ENCODE measurements at places on chromosomes 7 and 10.

- no peak for DNase-seq
Measured at GRCh38 chr10:47079204-47079580, 168.0 kb downstream of the PTPN20 start.

DNA sequence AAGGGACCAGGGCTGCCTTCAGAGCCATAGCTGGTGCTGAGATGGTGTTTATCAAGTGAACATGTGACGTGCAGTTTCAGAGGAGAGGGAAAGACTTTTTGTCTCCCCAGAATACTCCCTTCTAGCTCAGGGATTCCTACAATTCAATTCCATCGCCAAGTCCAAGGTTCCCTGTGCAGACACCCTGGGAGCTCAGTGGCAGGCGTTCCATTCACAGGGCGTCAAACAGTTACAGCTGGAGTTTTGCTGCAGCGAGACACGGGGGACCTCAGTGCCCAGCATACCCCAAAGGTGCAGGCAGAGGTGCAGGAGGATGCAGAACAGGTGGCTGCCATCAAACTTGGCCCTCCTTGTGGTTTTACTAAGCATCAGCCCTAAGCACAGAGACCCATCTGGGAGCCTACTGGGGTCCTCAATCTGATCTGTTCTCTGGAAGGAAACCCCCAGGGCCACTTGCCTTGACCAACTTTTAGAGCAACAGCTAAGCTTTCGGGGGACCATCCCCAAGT is 846 bp upstream of the CALML5 start:
- no peak for DNase-seq

DNA sequence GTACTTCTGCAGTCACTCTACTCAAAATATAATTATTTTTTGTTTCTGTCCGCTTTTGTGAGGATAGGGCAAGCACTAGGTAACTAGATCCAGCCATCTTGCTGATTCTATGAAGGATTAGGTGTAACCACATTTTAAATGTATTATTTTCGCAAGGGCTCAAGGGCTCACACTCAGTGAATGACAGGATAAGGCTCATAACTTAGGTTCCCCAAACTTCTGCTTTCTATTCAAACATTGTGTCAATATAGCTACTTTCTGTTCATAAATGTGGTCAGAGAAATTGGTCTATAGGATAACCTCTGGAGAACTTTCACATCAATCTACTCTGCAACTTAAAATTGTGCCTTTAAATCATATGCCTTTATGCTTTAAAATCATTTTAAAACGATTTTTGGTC is 1141.2 kb downstream of the SORCS1 start:
- DNase-seq = no peak

GRCh38 chr10:106960812-106961211 is 203.7 kb downstream of the SORCS1 start:
- no peak for DNase-seq

GRCh38 chr7:128160296-128160695 is 80.8 kb upstream of the LEP start:
- no peak for DNase-seq

- peak; percentile 80 for DNase-seq
Measured at GRCh38 chr7:128387216-128388144, 22.3 kb downstream of the IMPDH1 start.

DNA sequence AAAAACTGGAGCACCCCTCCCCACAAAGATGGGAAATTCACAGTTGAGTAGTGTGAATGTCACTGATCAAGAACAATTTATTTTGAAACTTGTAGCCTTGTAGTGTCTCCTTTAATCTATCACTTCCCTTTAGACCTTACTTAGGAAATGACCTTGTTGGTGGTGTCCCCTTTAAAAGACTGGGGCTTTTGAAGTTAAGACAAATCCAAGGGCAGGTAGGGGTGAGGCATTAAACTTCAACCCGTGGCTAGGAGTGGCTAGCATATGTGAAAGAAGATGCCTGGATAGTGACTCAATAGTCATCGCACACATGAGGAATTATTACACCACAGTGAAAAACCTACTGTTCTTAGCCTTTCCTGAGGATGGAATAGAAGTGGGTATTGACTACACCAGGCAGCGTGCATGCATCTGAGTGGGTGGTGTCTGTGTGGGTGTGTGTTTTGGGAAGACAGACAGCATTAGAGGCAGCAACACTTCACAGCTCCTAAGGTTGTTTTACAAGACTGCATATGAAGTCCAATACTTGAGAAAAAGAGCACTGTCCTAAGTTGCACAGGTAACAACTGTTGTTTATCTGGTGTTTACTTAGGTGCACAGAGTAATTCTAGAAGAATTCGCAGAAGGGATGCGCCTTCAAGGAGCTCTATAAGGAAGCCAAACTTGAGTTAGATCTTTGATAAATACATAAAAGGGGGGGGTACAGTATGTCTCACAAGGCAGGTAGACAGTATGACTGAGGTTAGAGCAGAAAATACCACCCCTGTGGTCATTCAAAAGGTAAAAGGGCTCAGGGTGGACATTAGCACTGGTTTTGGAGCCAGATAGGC is 32.9 kb downstream of the ABLIM1 start:
- DNase-seq = no peak

GRCh38 chr7:66418537-66418936 is 210.1 kb upstream of the KCTD7 start:
- DNase-seq = no peak

DNA sequence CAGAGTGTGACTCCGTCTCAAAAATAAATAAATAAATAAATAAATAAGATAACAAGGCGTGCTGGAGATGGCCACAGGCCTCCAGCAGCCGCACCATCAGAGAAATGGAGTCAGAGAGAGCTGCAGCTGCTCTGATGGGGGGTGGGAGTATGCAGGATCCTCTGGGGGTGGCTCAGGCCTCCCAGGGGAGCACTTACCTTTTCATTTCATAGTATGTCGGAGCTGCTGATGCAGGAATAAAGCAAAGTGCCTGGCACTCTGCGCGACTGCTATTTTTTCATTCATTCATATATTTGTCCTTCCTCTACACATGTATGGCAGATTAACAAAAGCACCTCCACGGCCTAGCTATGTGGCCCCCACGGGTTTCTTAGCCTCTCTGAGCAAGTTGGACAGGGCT is 175.9 kb downstream of the CUX1 start:
- no peak for DNase-seq

DNA sequence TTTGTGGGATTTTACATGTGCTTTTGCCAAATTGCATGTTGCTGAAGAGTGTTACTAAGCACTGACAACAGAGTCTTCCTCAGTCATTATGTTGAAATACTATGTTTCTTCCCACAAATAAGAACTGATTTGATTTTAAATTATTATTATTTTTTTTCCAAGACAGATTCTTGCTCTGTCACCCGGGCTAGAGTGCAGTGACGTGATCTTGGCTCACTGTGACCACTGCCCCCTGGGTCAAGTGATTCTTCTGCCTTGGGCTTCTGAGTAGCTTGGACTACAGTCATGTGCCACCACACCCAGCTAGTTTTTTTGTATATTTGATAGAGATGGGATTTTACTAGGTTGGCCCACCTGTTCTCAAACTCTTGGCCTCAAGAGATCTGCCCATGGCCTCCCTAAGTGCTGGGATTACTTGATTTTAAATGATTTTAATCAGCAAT is 42.3 kb downstream of the MINPP1 start:
- DNase-seq = no peak

DNA sequence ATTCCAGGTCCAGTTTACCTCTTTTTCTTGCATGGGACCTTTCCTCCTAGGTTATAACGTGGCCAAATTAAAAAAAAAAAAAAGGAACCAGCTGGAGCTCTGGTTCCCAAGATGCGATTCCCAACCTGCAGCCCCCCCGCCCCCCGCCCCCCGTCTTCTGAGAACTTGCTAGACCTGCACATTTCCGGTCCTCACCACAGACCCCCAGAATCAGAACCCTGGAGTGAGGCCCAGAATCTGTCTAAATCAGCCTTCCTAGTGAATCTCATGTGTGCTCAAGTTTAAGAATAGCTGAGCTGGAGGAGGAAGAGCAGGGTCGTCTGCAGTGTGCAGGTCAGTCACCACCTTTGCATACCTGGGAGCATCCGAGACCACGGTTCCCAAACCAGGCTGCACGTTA is 144.2 kb downstream of the KLF6 start:
- DNase-seq = no peak

Data from activated naive CD4-positive, alpha-beta T cell treated with anti-CD3 and anti-CD28 coated beads for 36 hours (primary cell).